CD4-positive, alpha-beta memory T cell (primary cell): ENCODE measurements at places on chromosomes 16 and 17. TPM values are rescaled to one million over a fixed set of nuclear protein-coding genes. Genes with fewer than 3 reads are reported as not detected.

Gene ADAMTS18
- total RNA-seq = not detected

- H3K27ac ChIP-seq = no peak overlapping the region
- DNase-seq = peak; percentile 68
- H3K36me3 ChIP-seq = no peaks in the 10 kb centered on the region
Observed at GRCh38 chr16:83826146-83826913, 18.6 kb downstream of the HSBP1 start.

DNA sequence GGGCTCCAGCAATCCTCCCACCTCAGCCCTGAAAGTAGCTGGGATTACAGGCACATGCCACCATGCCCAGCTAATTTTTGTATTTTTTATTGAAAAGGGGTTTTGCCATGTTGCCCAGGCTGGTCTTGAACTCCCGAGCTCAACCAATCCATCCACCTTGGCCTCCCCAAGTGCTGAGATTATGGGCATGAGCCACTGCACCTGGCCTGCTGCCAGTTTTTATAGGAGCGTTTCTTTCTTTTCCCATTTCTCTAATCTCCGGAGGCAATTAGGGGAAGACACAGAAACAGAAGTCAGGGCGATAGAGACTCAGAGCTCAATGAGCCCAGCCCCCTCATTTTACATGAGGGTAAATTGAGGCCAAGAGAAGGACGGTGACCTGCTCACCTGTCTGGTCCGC is 10.4 kb downstream of the MGAT5B start:
- H3K4me3 ChIP-seq = no peak overlapping the region
- no peak for DNase-seq
- H3K27ac ChIP-seq = no peak overlapping the region
- no peaks in the 10 kb centered on the region for H3K36me3 ChIP-seq
- no peaks in the 10 kb centered on the region for H3K27me3 ChIP-seq

- no peak overlapping the region for H3K4me3 ChIP-seq
- no peaks in the 10 kb centered on the region for H3K4me1 ChIP-seq
- DNase-seq = no peak
- H3K27ac ChIP-seq = no peak overlapping the region
- no peaks in the 10 kb centered on the region for H3K27me3 ChIP-seq
Observed at GRCh38 chr16:2734844-2735515, 15.0 kb upstream of the PRSS27 start.

DNA sequence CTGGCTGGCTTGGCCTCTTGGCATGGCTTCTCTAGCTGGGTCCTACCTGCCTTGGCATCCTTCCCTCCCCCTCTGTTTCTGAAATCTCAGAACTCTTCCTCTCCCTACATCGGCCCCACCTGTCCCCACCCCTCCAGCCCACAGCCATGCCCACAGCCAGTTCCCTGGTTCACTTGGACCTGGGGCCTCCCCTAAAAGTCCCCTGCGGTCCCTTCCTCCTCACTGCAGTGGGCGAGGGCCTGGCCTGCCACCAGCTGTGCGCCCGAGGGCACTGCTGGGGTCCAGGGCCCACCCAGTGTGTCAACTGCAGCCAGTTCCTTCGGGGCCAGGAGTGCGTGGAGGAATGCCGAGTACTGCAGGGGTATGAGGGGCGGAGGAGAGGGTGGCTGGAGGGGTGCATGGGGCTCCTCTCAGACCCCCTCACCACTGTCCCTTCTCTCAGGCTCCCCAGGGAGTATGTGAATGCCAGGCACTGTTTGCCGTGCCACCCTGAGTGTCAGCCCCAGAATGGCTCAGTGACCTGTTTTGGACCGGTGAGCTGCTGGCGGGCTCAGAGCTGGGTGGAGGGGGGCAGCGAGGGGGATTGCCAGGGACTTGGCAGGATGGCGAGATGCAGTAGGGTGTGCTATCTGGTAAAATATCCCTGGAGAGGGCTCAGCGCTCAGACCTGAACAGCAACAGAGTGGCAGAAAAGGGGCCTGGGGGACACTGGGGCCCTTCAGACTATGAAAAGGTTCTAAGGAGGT is 14.1 kb downstream of the MIEN1 start:
- no peaks in the 10 kb centered on the region for H3K27me3 ChIP-seq
- DNase-seq = no peak
- no peak overlapping the region for H3K27ac ChIP-seq
- no peaks in the 10 kb centered on the region for H3K36me3 ChIP-seq
- H3K4me1 ChIP-seq = no peaks in the 10 kb centered on the region

GRCh38 chr17:71032746-71033273 is 863.5 kb downstream of the KCNJ2 start:
- no peak overlapping the region for H3K4me3 ChIP-seq
- H3K27ac ChIP-seq = no peak overlapping the region
- DNase-seq = no peak
- H3K36me3 ChIP-seq = no peaks in the 10 kb centered on the region

Gene NPIPB6
- total RNA-seq = 4.5 TPM

- H3K27ac ChIP-seq = no peak overlapping the region
- no peaks in the 10 kb centered on the region for H3K27me3 ChIP-seq
- no peaks in the 10 kb centered on the region for H3K4me1 ChIP-seq
- DNase-seq = no peak
Observed at GRCh38 chr16:20612551-20613480, 36.6 kb upstream of the ACSM2B start.

GRCh38 chr17:40315678-40316570 is 6.9 kb downstream of the RARA start:
- no peak for DNase-seq
- H3K27me3 ChIP-seq = no peaks in the 10 kb centered on the region
- H3K36me3 ChIP-seq = no peaks in the 10 kb centered on the region

- no peak for DNase-seq
- H3K36me3 ChIP-seq = no peaks in the 10 kb centered on the region
- no peak overlapping the region for H3K4me3 ChIP-seq
Observed at GRCh38 chr16:70650216-70650615, 3.9 kb downstream of the IL34 start.

DNA sequence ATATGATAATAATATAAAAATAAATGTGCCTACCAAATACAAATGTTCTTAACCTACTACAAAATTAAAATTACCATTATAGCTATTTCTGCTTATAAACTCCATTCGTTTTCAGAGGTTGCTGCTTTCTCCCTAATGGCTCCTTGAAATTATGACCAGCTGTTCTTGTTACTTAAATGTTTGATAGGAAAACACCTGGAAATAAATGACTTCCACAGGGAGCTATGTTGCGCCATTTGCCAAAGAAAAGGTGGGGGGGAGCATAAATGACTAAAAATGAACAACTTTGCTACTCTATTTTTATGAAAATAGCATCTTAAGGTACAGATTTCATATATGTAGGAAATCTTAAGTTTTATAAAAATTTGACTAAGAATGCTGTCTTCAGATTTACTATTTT is 157.5 kb upstream of the MON1B start:
- DNase-seq = no peak
- no peak overlapping the region for H3K4me3 ChIP-seq
- H3K36me3 ChIP-seq = no peaks in the 10 kb centered on the region
- H3K27me3 ChIP-seq = no peaks in the 10 kb centered on the region
- no peaks in the 10 kb centered on the region for H3K4me1 ChIP-seq

DNA sequence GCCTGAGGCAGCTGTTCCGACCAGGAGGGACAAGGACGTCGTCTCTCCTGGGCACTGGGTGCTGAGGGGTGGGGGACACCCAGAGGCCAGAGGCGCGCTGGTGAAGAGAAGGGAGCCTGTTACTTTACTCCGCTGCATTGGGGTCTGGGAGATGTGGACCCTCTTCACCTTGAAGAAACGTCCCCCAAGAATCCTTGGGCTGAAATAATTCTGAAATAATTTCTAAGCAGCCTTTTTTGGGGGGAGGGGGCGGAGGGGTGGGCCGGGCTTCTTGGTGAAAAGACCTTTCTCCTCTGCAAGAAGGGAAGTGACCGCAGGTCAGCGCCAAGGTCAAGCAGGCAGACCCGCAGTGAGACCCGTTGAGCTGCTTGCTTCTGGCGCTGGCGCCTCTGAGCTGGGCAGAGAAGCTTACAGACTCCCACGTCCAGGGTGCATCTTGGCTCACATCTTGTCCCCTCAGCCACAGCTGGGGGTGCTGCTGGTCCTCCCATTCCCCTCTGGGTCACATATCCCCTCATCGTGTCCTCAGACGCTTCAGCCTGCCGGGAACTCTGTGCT is 1.1 kb downstream of the SYT17 start:
- no peaks in the 10 kb centered on the region for H3K27me3 ChIP-seq
- no peaks in the 10 kb centered on the region for H3K4me1 ChIP-seq
- H3K4me3 ChIP-seq = no peak overlapping the region
- no peak overlapping the region for H3K27ac ChIP-seq

- peaks cover 27% of the 10 kb centered on the region for H3K36me3 ChIP-seq
- H3K4me3 ChIP-seq = peak overlapping the region; percentile 46
- peaks cover 26% of the 10 kb centered on the region for H3K4me1 ChIP-seq
- H3K27ac ChIP-seq = no peak overlapping the region
Observed at GRCh38 chr16:74667255-74667700, 601 bp upstream of the RFWD3 start.

Gene OGFOD3
- total RNA-seq = 30.3 TPM

GRCh38 chr17:70120425-70120824 is 45.4 kb downstream of the KCNJ16 start:
- DNase-seq = no peak
- no peak overlapping the region for H3K27ac ChIP-seq
- H3K36me3 ChIP-seq = no peaks in the 10 kb centered on the region
- H3K4me1 ChIP-seq = no peaks in the 10 kb centered on the region
- no peaks in the 10 kb centered on the region for H3K27me3 ChIP-seq

DNA sequence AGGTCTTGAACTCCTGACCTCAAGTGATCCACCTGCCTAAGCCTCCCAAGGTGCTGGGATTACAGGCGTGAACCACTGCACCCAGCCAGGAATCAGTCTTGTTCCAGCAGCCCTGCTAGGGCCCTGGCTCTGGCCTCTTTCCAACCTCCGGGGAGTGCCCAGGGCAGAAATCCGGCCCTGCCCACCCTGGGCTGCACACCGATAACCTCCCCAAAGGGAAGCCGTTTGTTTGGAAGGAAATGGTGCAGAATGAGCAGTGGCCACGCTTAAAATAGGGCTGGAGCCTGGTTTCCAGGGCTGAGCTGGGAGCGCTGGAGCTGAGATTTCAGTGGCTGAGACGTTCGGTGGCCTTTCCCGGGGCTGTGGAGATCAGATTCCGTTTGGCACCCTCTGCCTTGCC is 17.8 kb upstream of the EMP2 start:
- H3K27ac ChIP-seq = no peak overlapping the region
- no peaks in the 10 kb centered on the region for H3K4me1 ChIP-seq
- H3K36me3 ChIP-seq = no peaks in the 10 kb centered on the region
- no peak for DNase-seq
- no peak overlapping the region for H3K4me3 ChIP-seq

DNA sequence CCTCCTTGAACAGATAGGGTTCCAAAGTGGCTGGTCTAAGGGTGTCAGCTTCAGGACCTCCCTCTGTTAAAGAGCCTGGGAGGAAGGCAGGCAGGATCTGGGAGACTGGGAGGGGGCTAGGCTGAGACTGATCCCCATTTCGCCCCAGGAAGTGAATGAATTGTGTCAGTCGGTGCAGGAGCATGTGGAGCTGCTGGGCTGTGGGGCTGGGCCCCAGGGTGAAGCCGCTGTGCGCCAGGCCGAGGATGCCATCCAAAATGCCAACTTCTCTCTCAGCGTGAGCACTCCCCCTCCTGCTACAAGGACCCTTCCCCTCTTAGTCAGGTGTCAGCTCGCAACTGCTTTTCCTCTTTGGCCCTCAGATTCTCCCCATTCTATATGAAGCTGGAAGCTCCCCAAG is 6.1 kb downstream of the CARMIL2 start:
- H3K27me3 ChIP-seq = no peaks in the 10 kb centered on the region
- H3K27ac ChIP-seq = no peak overlapping the region
- H3K36me3 ChIP-seq = peaks cover 62% of the 10 kb centered on the region
- DNase-seq = no peak

Gene CEP112
- total RNA-seq = 2.5 TPM

Gene PIK3R6
- 0.25 TPM for total RNA-seq

DNA sequence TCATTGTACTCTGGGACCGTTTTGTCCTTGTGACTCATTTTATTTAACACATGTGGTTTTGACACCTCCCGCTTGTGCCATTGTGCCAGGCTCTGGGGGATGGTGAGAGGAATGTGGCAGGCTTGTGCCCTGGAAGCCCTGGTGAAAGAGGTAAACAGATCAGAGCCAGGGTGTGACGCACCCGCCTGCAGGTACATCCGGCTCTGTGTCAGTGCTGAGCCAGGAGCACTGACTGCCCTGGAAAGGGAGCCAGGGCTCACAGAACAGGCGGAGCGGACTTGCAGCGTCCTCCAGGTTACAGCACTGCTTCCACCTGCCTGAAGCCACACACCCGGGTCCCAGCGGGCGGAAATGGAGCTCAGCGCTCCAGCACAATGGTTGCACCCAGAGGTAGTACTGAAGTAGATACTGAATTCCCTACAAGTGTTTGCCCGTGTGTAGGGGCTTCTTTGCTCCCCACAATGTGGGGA is 30.6 kb downstream of the CDRT15 start:
- H3K27me3 ChIP-seq = no peaks in the 10 kb centered on the region
- DNase-seq = peak; percentile 76
- peak overlapping the region; percentile 35 for H3K27ac ChIP-seq
- no peak overlapping the region for H3K4me3 ChIP-seq
- H3K4me1 ChIP-seq = peaks cover 65% of the 10 kb centered on the region

GRCh38 chr17:79482727-79483521 is 127.9 kb downstream of the RBFOX3 start:
- no peaks in the 10 kb centered on the region for H3K4me1 ChIP-seq
- H3K36me3 ChIP-seq = no peaks in the 10 kb centered on the region
- no peak overlapping the region for H3K4me3 ChIP-seq

DNA sequence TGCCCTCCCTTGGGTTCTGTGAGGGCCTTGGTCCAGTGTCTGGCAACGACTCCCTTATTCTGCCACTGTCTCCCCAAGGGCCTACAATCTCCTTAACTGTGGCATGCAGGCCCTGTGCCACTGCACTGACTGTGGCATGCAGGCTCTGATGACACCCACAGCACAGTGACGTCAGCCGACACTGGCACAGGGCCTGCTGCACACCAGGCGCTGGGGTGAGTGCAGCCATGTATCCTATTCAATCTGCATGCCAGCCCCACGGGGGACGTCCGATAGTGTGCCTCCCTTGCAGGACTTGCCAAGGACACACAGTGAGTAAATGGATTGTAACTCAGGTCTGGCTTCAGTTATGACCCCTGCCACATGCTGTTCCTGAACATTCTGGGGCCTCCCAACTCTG is 39.8 kb upstream of the RASD1 start:
- no peak overlapping the region for H3K4me3 ChIP-seq
- no peak overlapping the region for H3K27ac ChIP-seq
- no peak for DNase-seq

- H3K4me1 ChIP-seq = peaks cover 13% of the 10 kb centered on the region
- no peak overlapping the region for H3K4me3 ChIP-seq
- DNase-seq = no peak
- no peaks in the 10 kb centered on the region for H3K36me3 ChIP-seq
- no peak overlapping the region for H3K27ac ChIP-seq
Observed at GRCh38 chr16:56783344-56783743, 53.4 kb downstream of the NUP93 start.

Gene CDH15
- total RNA-seq = not detected

Gene C16orf96
- total RNA-seq = 0.33 TPM

Gene HBM
- not detected for total RNA-seq

- no peaks in the 10 kb centered on the region for H3K36me3 ChIP-seq
- peaks cover 29% of the 10 kb centered on the region for H3K4me1 ChIP-seq
- H3K27ac ChIP-seq = peak overlapping the region; percentile 61
- no peak overlapping the region for H3K4me3 ChIP-seq
Observed at GRCh38 chr17:62724398-62725146, 83.5 kb downstream of the MARCHF10 start.
